ENCODE measurements at places on chromosomes 16 and 17. TPM values are rescaled to one million over a fixed set of nuclear protein-coding genes. Genes with fewer than 3 reads are reported as not detected.

The ZNF750 gene
- total RNA-seq, result 0.68 TPM

The HBM gene
- total RNA-seq, result not detected

The GRB2 gene
- 141 TPM for total RNA-seq

The SYT17 gene
- 5.8 TPM for total RNA-seq

The SPIRE2 gene
- 3.3 TPM for total RNA-seq

The MATCAP1 gene
- total RNA-seq, result 25.3 TPM

The LASP1 gene
- total RNA-seq, result 399 TPM

The TP53TG3 gene
- total RNA-seq, result not detected

The ICAM2 gene
- 1,319 TPM for total RNA-seq

The MYH8 gene
- not detected for total RNA-seq

The ZFP1 gene
- 11.9 TPM for total RNA-seq

The HS3ST3B1 gene
- 9.4 TPM for total RNA-seq

The OTOP3 gene
- total RNA-seq, result not detected

The LDHD gene
- total RNA-seq, result 0.12 TPM

The HASPIN gene
- total RNA-seq, result 6.3 TPM

The ZSCAN10 gene
- not detected for total RNA-seq

The KRT12 gene
- total RNA-seq, result not detected

The HBA2 gene
- not detected for total RNA-seq

The CES4A gene
- total RNA-seq, result 0.53 TPM

The AOC3 gene
- total RNA-seq, result 0.82 TPM

The KRT33A gene
- total RNA-seq, result not detected

The MYO15A gene
- 0.18 TPM for total RNA-seq

The SLC52A1 gene
- 0.10 TPM for total RNA-seq

The VAT1L gene
- total RNA-seq, result 6.4 TPM

The KRT28 gene
- not detected for total RNA-seq

The CPNE2 gene
- 78.4 TPM for total RNA-seq

The CCDC40 gene
- total RNA-seq, result 4.9 TPM

The KRTAP4-1 gene
- total RNA-seq, result not detected

The DNAH2 gene
- total RNA-seq, result not detected

The SCGB1C2 gene
- not detected for total RNA-seq

The PABPN1L gene
- total RNA-seq, result not detected

The DNAAF1 gene
- total RNA-seq, result not detected

The MARVELD3 gene
- total RNA-seq, result not detected

The RRAD gene
- total RNA-seq, result 9.3 TPM

The TP53TG3C gene
- total RNA-seq, result not detected

The CDK3 gene
- total RNA-seq, result 1.7 TPM

The BAIAP3 gene
- total RNA-seq, result 1.1 TPM

The ARHGAP44 gene
- 1.4 TPM for total RNA-seq

The WDR59 gene
- total RNA-seq, result 20.2 TPM

The TMEM100 gene
- 0.12 TPM for total RNA-seq

The TSPOAP1 gene
- 0.05 TPM for total RNA-seq

The MEFV gene
- not detected for total RNA-seq

The MT4 gene
- not detected for total RNA-seq

The C1QTNF8 gene
- not detected for total RNA-seq

The SLC7A6 gene
- total RNA-seq, result 32.6 TPM

The GRIN2C gene
- total RNA-seq, result not detected

The CHST6 gene
- total RNA-seq, result 0.34 TPM

The LGALS9B gene
- total RNA-seq, result not detected

The TP53TG3F gene
- not detected for total RNA-seq

The PLA2G10 gene
- total RNA-seq, result not detected

The LRRC37A gene
- total RNA-seq, result 0.78 TPM

The RHBDF1 gene
- total RNA-seq, result 46.6 TPM

All from glomerular endothelial cell (primary cell).